ENCODE measurements at places on chromosomes 7 and 10.

GRCh38 chr10:1642600-1643160, 94.6 kb downstream of the ADARB2 start:
- no peak overlapping the region for H3K27ac ChIP-seq
- H3K4me3 ChIP-seq = no peak overlapping the region
- peaks cover 7% of the 10 kb centered on the region for H3K4me1 ChIP-seq
- H3K27me3 ChIP-seq = peaks cover 20% of the 10 kb centered on the region
- no peak for DNase-seq

GRCh38 chr7:39882148-39882784, 67.8 kb upstream of the CDK13 start:
- H3K27me3 ChIP-seq = no peaks in the 10 kb centered on the region
- H3K36me3 ChIP-seq = no peaks in the 10 kb centered on the region
- H3K4me1 ChIP-seq = no peaks in the 10 kb centered on the region
- no peak overlapping the region for H3K27ac ChIP-seq
- no peak overlapping the region for H3K4me3 ChIP-seq

GRCh38 chr7:142535123-142535779, 214.0 kb upstream of the PRSS1 start:
- no peak overlapping the region for H3K27ac ChIP-seq
- H3K4me3 ChIP-seq = no peak overlapping the region
- peaks cover 12% of the 10 kb centered on the region for H3K4me1 ChIP-seq
- no peaks in the 10 kb centered on the region for H3K36me3 ChIP-seq
- DNase-seq = peak; percentile 51

- H3K4me3 ChIP-seq = no peak overlapping the region
- H3K27me3 ChIP-seq = no peaks in the 10 kb centered on the region
- H3K4me1 ChIP-seq = peaks cover 9% of the 10 kb centered on the region
Observed at GRCh38 chr7:129256221-129256620, 31.4 kb downstream of the AHCYL2 start.

DNA sequence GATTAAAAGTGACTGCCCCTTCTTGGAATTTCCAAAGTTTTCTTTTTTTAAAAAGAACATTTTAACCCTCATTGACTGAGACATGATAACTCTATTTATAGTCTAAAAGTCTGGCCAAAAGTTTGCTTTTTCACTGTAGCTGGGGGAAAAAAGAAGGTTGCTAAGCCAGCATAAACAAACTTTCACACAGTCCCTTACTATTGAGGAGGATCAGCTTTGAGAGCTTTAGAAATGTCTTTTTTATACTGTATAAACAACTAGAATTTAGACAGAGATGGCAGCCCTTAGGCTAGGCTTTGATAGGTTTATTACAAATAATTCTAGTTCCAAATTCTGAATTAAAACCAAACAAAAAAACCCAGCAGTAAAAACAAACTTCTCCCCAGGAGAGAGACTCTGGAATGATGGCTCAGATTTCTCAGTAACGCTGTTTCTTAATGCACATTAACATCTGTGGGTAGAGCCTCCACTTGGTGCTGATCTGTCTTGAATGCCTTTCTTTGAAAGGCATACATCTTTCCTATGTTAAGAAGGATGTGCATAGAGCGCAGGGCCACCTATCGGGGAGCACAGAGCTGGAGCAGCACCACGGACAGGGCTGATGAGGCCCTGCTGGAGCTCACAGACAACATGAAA, 100.9 kb upstream of the PDLIM1 start:
- no peak overlapping the region for H3K4me3 ChIP-seq
- no peaks in the 10 kb centered on the region for H3K36me3 ChIP-seq
- peaks cover 5% of the 10 kb centered on the region for H3K4me1 ChIP-seq
- H3K27me3 ChIP-seq = no peaks in the 10 kb centered on the region
- no peak overlapping the region for H3K27ac ChIP-seq
- no peak for DNase-seq

GRCh38 chr7:34191162-34191561, 285.8 kb downstream of the BMPER start:
- H3K27me3 ChIP-seq = no peaks in the 10 kb centered on the region
- no peak overlapping the region for H3K4me3 ChIP-seq
- no peaks in the 10 kb centered on the region for H3K4me1 ChIP-seq
- H3K27ac ChIP-seq = no peak overlapping the region
